K562 (cell line): ENCODE measurements at places on chromosomes 5 and 9. TPM values are rescaled to one million over a fixed set of nuclear protein-coding genes. Genes with fewer than 3 reads are reported as not detected.
A peak's percentile ranks its signal among the peaks of the same experiment; 100 is the strongest.

- DNase-seq = no peak
Observed at GRCh38 chr5:83856881-83857280, 136.2 kb upstream of the HAPLN1 start.

DNA sequence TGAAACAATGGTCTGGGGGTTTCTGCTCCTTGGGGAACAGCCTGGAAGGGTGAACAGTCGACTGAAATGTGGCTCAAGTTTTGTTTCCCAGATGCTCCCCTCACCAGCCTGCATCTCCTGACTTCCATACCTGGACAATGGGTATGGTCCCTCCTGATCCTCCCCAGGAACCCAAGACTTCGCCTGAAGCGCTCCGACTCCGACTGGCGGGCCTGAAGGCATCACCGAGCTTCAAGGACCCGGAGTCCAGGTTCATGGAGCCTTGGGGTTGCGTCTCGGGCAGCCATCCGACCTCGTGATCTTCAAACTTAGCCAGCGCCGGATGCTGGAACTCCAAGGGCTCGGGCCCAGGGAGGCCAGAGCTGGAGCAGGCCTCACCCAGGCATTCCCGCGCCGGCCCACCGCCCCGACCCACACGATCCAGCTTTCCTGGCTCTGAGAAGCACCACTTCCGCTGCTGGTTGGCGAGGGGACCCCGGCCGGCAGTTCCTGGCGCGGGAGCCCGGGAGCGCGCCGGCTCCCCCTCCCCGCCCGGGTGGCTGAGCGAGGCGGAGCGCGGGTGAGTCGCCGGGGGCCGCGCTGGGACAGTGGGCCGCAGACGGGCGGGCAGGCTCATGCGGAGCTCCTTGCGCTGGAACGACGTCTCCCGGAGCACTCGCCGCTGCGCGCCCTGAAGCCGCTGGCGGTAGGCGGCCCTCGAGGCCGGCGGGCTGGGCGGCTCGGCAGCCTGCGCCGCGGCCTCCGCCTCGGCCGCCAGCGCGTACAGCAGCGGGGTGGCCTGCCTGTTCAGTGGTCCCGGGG, 5.2 kb downstream of the SHROOM1 start:
- no peak for DNase-seq

DNA sequence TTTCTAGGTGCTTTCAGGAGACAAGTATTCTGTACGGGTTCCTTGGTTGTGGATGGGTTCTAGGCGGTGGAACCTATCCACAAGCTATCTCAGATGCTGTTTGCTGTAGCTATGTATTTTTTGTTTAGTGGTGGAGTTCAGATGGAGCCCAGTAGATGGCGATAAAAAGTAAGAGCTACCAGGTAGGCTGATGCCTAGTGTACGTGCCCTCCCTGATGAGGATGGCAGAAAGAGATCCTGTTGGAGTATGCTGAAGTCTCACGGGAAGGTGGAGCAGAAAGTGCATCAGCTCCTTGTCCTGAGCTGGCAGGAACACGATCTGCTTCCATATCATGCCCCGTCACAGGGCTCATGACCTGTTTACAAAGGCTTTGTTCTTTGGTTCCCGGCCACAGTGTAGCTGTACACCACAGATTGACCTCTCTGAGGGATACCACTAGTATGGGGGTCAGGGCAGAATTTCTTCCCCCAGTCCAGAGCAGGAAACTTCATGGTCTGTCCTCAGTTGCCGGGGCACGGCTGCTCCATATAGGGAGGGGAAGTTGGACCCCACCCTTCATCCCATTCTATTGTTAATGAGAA, 12.6 kb upstream of the UGT3A2 start:
- DNase-seq = peak; percentile 65

DNA sequence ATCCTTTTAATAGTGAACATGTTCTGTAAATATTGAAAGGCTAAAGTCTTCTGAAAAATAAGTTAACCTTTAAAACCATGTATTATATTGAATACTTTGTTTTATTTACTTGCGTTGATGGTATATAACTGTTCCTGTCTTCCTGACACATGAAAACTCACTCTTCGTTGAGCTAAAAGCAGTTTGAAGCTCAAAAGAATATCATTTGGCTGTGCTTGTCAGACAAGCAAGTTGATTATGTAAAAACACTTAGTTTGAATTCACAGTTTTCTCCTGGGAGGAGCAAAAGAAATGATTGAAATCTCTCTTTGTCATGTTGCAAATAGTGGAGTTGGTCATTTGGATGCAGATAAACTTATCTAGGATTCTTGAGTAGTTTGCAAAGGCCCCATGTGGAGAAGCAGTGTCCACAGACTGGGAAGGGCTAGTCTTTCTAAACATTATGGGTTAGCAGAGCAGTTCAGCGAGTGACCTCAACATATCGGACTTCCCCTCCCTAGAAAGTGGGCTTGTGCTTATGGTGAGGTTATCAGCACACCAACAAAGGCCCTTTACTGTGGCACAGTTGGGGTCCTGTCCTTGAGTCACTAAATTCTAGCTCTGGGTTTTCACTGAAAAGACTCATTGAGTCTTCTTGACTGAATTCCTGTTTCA, 290.4 kb downstream of the CSNK1G3 start:
- no peak for DNase-seq

GRCh38 chr5:67146574-67146973, 50.0 kb downstream of the CD180 start:
- no peak for DNase-seq

DNA sequence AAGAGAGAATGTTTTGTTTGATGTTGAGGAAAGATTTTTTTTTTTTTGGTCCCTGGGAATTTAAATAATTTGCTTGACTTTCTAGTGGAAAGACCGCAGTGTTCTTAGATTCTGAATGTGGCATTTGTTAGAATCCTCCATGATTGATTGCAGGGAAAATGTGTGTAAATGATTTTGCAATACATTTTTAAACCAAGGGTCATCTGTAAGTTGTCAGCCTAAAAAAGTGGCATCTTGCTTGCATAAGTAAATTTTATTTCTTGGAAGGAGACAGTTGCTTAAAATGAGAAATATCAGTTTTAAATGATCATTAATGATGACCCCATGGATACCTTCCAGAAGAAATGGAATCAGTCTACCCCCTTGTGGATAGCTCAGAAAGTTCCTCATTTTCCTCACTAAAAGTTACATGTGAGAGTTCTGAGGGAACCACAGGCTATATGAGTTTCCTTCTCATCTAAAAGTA, 105.1 kb upstream of the SLC25A48 start:
- DNase-seq = no peak

DNA sequence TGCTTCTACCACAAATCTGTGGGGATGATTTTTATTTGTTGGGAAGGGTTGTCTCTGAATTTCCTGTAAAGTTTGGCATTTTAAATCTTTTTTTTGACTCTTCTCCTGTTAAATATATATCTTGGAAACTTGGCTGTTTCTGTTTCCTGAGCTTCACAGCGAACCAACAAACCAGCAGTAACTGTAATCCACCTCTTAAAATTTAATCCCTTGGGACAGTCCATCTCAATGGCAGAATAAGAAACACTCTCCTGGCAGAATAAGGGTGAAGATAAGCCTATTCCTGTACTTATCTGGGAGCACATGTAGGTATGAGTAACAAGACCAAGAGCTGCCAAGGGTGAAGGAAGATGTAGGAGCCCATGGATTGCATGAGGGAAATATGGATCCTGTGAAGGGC, 73.1 kb upstream of the RPS23 start:
- DNase-seq = no peak

DNA sequence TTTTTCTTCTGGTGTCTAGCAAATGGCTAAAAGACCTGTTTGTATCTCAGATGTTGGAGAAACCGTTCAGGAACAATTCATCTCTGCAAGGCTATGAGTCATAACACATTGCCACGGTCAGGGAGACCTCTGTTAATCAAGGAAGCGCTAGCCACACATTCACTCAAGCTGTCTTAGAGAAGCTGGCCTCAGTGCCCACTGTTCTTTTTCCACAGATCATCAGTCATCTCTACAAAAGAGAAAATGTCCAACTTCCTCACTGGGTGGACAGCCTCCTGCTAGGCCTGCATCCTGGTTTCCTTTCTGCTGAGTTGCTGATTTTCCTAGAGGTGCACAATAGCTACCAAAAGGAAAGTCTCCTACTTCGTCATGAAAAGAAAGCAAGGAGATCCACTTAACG, 360.5 kb downstream of the BNC2 start:
- DNase-seq = no peak

GRCh38 chr5:61308712-61309111, 23.3 kb upstream of the ZSWIM6 start:
- no peak for DNase-seq

GRCh38 chr5:157888814-157889532, 30.0 kb upstream of the CLINT1 start:
- no peak for DNase-seq

DNA sequence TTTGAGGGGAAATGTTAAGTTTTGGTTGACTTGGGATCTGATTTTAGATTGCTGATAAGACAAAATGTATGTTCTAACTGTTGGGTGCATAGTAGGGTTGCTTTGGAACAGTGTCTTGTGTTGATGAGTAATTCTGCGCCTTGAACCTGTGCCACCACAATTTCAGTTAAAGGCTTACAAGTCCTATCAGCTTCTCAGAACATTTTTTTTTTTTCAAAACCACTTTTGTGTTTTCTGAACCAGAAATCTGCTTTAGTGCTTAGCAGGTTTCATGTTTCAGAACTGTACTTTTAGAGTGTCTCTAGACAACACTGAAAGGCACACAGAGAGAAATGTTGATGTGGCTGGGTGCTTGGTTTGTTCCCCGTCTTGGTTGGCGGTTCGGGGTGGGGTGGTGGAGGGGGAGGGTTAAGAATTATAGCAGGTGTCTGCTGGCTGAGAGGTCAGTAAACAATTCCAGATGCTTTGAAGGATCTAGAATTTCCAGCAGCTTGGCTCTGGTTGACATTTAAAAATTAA, 84.6 kb downstream of the ANKRD55 start:
- DNase-seq = no peak

GRCh38 chr9:77575785-77576184, 72.3 kb downstream of the GNA14 start:
- peak; percentile 26 for DNase-seq

DNA sequence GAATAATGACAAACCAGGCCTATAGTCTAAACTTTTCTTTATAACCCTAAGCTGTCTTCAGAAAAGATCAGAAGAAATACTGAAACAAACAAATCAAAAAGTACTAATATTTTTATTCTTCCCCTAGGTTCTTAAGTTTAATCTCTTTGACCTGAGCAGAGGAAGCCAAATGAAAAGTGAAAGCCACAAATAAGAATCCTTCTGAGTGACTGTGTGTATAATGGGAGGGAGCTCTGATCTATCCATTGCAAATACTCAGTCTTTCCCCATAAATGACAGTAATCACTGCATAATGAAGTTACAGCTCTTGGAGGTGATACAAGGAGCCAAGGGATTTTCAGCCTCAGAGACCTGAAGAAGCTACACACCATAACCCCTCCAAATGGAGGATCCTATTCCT, 126.9 kb upstream of the ATP10B start:
- no peak for DNase-seq

GRCh38 chr5:9192266-9192665, 353.6 kb downstream of the SEMA5A start:
- no peak for DNase-seq

GRCh38 chr9:133707065-133707762, 30.9 kb downstream of the SARDH start:
- DNase-seq = no peak

GRCh38 chr9:82410306-82410705, 421.7 kb downstream of the SPATA31D1 start:
- DNase-seq = no peak

DNA sequence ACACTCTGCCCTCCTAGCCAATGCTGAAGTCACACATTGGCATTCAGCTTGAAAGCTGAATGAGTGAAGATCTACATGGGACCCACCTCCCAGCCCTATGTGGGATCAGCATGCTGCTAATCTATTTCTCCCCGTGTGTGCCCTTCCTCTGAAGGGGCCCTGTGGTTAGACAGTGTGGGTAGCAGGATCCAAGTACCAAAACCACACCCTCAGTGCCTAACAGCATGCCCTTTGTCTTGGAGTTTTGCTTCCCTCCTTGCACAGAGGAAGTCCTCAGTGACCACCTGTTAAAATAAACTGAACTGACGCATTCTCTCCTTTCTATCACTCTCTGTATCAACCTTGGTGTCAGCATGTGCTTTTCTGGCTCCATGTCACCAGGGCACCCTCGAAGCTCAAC, 25.0 kb downstream of the SH3TC2 start:
- no peak for DNase-seq

- DNase-seq = no peak
Observed at GRCh38 chr5:93299681-93300308, 281.2 kb downstream of the NR2F1-AS1 start.

- no peak for DNase-seq
Observed at GRCh38 chr5:91306497-91306896, 76.6 kb downstream of the ARRDC3 start.

GRCh38 chr9:13728917-13729811, 449.7 kb upstream of the MPDZ start:
- no peak for DNase-seq

DNA sequence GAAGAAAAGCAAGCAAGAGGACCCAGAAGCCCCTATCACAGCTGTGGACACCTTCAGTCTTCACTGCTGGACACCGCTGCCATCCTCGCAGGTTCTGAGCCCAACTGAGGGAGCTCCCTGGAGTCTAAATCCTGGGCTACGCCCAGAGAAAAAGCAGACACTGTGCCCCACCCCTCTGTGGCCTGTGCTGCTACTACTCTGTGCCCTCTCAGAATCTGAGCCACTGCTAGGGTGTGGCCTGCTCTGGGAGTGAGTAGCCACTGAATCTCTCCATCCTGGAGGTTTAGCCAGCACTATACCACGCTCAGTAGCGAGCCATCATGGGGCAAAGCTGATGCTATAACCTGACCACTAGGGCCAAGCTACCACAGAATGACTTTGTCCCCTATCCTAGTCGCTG, 338.2 kb downstream of the NPR3 start:
- no peak for DNase-seq

DNA sequence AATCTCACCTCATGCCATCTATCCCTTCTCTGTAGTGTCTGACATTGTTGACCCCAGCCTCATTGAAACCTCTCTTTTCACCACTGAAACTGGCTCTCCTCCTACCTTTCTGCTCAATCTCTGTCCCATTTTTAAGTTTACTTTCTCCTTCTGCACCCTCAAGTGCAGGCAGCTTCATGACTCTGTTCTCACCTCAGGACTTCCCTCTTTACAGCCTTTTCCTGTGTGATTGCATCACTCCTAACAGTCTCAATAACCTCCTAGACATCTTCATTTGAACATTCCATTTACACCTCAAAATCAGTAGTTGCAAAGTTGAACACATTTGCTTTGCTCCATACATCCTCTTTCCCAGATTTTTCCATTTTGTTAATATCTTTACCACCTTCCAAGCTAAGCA, 172.1 kb downstream of the RASEF start:
- DNase-seq = no peak

GRCh38 chr9:7216004-7216841, 458.4 kb downstream of the KDM4C start:
- DNase-seq = no peak

Gene SLC6A3
- not detected in 2 replicates for total RNA-seq

Gene HMCN2
- 0.02 TPM in 1 of 2 replicates, not detected in the other for total RNA-seq

Gene SH3TC2
- total RNA-seq = 0.80 and 1.1 TPM in 2 replicates

Gene AK8
- total RNA-seq = not detected in 2 replicates

Gene DAPK1
- total RNA-seq = 24.4 and 27.5 TPM in 2 replicates

Gene SLC35D2
- 10.6 and 11.7 TPM in 2 replicates for total RNA-seq

Gene FOXI1
- total RNA-seq = not detected in 2 replicates

Gene MPDZ
- total RNA-seq = 5.7 and 6.1 TPM in 2 replicates

Gene IL9
- total RNA-seq = not detected in 2 replicates

Gene SLC36A2
- not detected in 2 replicates for total RNA-seq

Gene OR1L1
- not detected in 2 replicates for total RNA-seq

Gene FST
- total RNA-seq = 0.25 and 0.27 TPM in 2 replicates

Gene GRXCR2
- not detected in 2 replicates for total RNA-seq
